HFFc6 (cell line): ENCODE measurements at places on chromosomes 1 and 21. TPM values are rescaled to one million over a fixed set of nuclear protein-coding genes. Genes with fewer than 3 reads are reported as not detected.

GRCh38 chr1:202046227-202046626 is 35.8 kb downstream of the ELF3 start:
- no peak for DNase-seq

RCSD1 gene
- not detected in 3 replicates for total RNA-seq

DNA sequence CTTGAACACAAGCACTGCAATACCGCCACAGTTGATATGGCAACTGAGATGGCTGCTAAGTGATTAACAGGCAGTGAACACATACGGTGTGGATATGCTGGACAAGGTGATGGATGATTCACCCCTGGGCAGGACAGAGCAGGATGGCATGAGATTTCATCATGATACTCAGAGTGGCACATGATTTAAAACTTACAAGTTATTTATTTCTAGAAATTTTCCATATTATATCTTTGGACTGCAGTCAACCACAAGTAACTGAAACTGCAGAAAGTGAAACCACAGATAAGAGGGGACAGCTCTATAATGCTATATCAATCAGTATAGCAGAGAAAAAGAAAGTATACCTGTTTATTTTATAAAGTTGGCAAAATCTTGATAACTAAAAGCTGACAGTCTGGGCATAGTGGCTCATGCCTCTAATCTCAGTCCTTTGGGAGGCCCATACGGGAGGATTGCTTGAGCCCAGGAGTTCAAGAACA is 47.9 kb downstream of the PHACTR4 start:
- DNase-seq, result peak; percentile 78

- DNase-seq, result no peak
These were observed 157.3 kb downstream of the CLIC6 start for GRCh38 chr21:34825948-34826548.
